ENCODE measurements at places on chromosomes 2 and 18.

DNA sequence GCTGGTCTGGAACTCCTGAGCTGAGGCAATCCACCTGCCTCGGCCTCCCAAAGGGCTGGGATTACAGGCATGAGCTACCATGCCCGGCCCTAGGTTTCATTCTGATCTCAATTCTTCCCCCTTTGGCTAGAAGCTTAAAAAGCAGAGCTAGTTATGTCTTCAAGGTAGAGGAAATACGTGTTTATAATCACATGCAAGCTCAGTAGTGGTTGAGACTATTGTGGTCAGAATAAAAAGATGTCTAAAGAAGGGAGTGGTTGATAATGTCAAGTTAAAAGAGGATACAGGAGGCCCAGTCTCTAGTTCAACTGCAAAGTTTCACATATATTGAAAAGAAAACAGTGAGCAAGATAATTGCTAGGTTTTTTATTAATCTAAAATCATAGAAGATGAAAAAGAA, 807.8 kb upstream of the ACVR2A start:
- no peak for DNase-seq

GRCh38 chr18:12857215-12857905, 26.7 kb downstream of the PTPN2 start:
- DNase-seq = no peak

GRCh38 chr2:238441262-238442114, 14.8 kb downstream of the ASB1 start:
- no peak for DNase-seq

DNA sequence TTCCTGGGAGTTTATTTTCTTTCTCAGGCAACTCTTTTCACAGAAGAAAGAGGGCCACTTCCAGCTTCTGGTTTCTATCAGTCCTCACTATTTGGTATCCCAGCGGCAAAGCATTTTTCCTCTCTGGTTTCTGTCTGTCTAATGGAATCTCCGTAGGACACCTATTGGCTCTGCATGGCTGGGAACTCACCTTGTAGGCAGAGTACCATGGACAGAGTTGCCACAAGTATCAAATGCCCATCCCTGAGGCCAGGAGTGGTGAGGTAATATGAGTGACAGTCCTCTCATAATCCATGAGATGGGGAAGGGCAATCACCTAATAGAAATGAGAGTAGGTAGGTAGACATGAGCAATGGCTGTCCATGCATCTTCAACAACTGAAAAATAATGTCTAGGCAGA, 369.5 kb upstream of the PIK3C3 start:
- no peak for DNase-seq

DNA sequence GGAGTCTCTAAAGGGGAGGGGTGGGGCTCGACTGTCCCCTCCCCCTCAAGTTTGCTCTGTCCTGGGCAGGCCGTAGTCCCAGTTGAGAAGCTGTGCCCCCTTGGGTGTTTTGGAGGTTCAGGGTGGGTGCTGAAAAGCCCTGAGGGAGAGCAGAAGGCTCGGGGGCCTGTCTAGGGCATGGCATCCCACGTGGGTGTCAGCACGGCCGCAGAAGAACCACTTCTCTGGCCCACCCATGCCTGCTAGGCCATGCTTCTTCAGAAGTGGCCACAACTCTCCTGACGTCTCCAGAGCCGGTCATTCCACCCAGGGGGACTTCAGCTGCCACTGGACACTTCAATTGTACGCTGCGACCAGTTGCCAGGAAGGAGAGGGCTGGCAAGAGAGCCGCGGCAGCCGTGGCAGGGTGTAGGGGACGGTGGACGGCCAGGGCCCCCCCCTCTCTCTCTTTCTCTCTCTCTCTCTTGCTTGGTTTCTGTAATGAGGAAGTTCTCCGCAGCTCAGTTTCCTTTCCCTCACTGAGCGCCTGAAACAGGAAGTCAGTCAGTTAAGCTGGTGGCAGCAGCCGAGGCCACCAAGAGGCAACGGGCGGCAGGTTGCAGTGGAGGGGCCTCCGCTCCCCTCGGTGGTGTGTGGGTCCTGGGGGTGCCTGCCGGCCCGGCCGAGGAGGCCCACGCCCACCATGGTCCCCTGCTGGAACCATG, at the start of gene INPP5D:
Gene INPP5D (plus strand): TSS at position 546 of the 704 bp plus-strand sequence. CDS start 137 bp downstream, at position 683.
- peak; percentile 70 for DNase-seq

GRCh38 chr2:96180521-96180920, 28.1 kb downstream of the STARD7 start:
- no peak for DNase-seq

GRCh38 chr2:172697296-172697695, 38.3 kb upstream of the RAPGEF4 start:
- no peak for DNase-seq

DNA sequence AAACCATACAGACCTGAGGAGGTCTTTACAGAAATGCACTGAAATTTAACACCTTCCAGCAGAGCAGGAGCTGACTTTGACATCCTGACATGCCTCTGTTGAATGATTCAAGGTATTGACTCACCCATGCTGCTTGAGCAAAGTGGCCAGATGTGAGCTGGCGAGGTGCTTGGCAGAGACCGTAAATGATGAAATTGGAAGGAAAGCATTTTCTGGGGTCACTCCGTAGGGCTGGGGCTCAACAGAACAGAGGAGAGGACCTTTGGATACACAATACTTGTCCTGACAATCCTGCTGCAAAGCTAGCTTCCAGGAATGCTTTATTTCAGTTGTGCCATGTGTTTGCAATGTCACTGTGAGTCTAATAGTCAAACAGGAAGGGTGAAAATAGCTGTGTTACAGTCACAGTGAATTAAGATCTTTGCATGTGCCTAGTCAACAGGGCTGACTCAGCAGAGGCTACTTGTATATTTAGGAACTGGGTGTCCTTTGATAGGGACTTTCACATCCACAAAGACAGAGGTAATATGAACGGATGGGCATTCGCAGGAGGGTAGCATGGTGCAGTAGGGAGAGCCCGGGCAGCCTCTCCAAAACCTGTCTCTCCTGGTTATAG, 31.6 kb upstream of the NCK2 start:
- DNase-seq = peak; percentile 4

- no peak for DNase-seq
Observed at GRCh38 chr2:181374781-181375675, 82.2 kb upstream of the ITGA4 start.

DNA sequence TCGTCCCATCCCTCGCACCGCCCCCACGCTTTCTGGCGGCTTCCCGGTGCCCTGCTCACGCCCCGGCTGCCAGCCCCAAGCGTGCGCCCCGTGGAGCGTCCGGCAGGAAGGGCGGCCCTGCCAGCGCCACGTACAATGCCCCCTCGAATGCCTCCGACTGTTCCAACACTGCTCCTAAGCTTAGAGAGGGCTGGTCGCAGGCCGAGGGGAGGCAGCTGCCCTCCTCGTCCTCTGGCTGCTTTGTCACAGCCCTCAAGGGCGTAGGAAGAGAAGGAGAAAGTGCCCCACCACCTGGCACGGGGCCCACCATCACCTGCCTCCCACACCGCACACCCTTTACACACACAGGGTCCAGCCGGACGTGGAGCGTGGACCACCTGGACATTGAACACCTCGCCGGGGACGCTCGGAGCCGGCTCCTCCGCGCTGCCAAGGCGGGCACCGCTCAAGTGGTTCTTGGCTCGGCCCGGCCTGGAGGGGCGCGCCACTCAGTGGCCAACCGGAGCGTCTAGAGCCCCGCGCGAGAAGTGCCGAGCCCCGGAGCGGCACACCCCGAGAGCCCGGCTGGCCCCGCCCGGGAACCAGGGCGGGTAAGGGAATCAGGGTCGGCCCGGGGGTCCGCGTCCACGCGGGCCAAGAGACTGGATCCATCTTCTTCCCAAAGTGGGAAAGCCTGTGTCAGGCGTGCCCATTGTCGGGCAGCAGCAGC, 830 bp downstream of the DNER start:
- no peak for DNase-seq

GRCh38 chr2:232741294-232741693, 35.1 kb downstream of the KCNJ13 start:
- no peak for DNase-seq

GRCh38 chr18:51361130-51361860, 163.8 kb upstream of the MEX3C start:
- DNase-seq = peak; percentile 37

GRCh38 chr18:70732188-70732587, 443.3 kb downstream of the SOCS6 start:
- no peak for DNase-seq
